Activated CD4-positive, alpha-beta memory T cell treated with anti-CD3 and anti-CD28 coated beads for 36 hours (primary cell): ENCODE measurements at places on chromosomes 1 and 21. TPM values are rescaled to one million over a fixed set of nuclear protein-coding genes. Genes with fewer than 3 reads are reported as not detected.
A peak's percentile ranks its signal among the peaks of the same experiment; 100 is the strongest.

GRCh38 chr1:26237230-26237966, 3.4 kb downstream of the CEP85 start:
- H3K4me3 ChIP-seq, result no peak overlapping the region
- peak overlapping the region; percentile 57 for H3K27ac ChIP-seq

- no peak overlapping the region for H3K27ac ChIP-seq
- H3K4me3 ChIP-seq, result peak overlapping the region; percentile 82
- no peaks in the 10 kb centered on the region for H3K27me3 ChIP-seq
- H3K36me3 ChIP-seq, result no peaks in the 10 kb centered on the region
- H3K4me1 ChIP-seq, result peaks cover 44% of the 10 kb centered on the region
Observed at GRCh38 chr1:27603309-27603680, 649 bp downstream of the AHDC1 start.

GRCh38 chr1:98988904-98989555, 15.6 kb downstream of the PLPPR5 start:
- no peak for DNase-seq
- H3K36me3 ChIP-seq, result no peaks in the 10 kb centered on the region
- no peaks in the 10 kb centered on the region for H3K27me3 ChIP-seq
- peaks cover 8% of the 10 kb centered on the region for H3K4me1 ChIP-seq

- no peak overlapping the region for H3K4me3 ChIP-seq
- peaks cover 18% of the 10 kb centered on the region for H3K36me3 ChIP-seq
- H3K27ac ChIP-seq, result no peak overlapping the region
Observed at GRCh38 chr1:211952299-211952698, 83.1 kb downstream of the INTS7 start.

- H3K36me3 ChIP-seq, result no peaks in the 10 kb centered on the region
- H3K27ac ChIP-seq, result no peak overlapping the region
- no peaks in the 10 kb centered on the region for H3K4me1 ChIP-seq
- H3K4me3 ChIP-seq, result no peak overlapping the region
- peaks cover 13% of the 10 kb centered on the region for H3K27me3 ChIP-seq
Observed at GRCh38 chr1:19974822-19975416, 4.5 kb downstream of the PLA2G2A start.

- no peak for DNase-seq
- H3K4me3 ChIP-seq, result no peak overlapping the region
- H3K4me1 ChIP-seq, result peaks cover 99% of the 10 kb centered on the region
- peak overlapping the region; percentile 85 for H3K27ac ChIP-seq
Observed at GRCh38 chr1:226688056-226688748, 50.9 kb downstream of the ITPKB start.

DNA sequence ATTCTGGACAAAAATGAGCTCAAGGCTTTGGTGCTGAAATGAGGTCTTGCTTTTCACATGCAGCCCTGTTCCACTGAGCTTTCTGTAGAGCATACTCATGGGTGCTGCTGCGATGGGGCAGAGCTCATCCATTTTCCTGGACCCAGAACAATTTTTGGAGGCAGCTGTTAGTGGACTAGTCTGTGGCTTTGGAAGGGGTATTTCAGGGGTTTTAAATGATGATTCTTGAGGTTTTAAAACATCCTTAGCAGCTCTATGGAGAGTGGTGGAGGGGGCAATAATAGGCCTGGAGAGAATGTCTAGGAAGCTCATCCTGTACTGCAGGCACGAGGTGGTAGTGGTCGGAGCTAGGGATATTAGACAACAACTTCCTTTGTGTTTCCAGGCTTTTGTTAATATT, 16.5 kb downstream of the NOS1AP start:
- DNase-seq, result no peak
- H3K4me3 ChIP-seq, result no peak overlapping the region
- no peaks in the 10 kb centered on the region for H3K4me1 ChIP-seq
- peaks cover 4% of the 10 kb centered on the region for H3K36me3 ChIP-seq
- H3K27me3 ChIP-seq, result peaks cover 14% of the 10 kb centered on the region
- H3K27ac ChIP-seq, result no peak overlapping the region

- H3K4me3 ChIP-seq, result peak overlapping the region; percentile 84
Observed at GRCh38 chr1:198936371-198937083, 297.7 kb downstream of the PTPRC start.

DNA sequence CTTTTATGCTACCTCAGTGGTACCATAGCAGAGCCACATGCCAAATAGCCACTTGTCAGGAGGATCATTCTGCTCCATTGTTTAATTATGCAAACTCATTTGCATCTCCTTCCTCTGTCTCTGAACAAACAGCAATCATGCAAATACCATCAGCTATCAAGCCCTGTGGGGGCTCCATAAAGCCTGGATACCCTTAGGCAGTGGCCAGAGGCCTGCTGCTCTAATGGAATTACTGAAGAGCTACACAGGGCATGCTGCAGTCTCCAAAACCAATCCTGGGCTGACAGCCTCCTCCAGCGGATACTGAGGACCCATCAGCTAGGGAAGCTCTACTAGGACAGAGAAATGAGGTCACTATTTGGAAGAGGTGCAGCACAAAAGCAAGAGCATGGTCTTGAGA, 376.3 kb downstream of the KCNH1 start:
- H3K4me3 ChIP-seq, result no peak overlapping the region
- no peak overlapping the region for H3K27ac ChIP-seq
- DNase-seq, result no peak
- H3K27me3 ChIP-seq, result peaks cover 9% of the 10 kb centered on the region

DNA sequence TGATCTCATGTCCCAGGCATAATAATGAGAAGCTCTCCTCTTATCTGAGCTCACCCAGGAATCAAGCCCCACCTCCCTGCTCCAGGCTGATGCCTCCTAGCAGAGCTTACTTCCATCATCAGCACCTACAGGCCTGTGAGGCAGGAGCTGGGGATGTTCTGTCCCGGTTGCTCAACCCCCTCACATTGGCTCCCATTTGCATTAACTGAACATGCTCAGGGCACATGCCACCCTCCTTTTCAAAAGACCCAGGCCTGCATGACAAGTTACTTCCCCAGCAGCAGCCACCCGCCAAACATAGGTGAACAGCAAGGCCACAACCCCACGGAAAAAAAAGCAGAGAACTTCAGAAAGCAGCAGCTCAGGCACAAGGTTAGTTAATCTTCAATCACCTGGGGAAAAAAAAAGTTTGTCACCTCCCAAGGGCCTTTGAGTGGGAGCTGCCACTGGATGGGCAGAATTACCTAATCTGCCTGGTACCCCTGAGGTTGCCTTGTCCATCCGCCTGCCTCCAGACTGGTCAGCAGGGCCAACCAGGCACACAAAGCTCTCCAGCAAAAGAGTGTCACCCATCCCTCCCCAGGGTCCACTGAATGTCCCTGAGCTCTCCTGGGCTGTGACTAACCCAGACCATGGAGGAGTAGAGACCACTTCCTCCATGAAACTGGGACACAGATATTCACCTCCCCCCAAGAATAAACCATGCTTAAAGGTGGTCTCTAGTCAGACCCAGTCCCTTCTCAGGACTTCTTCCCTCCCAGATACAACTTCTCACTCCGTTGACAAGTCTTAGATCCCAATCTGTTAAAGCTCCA, 4.4 kb downstream of the KCNN3 start:
- no peak overlapping the region for H3K27ac ChIP-seq
- H3K36me3 ChIP-seq, result no peaks in the 10 kb centered on the region
- peaks cover 42% of the 10 kb centered on the region for H3K4me1 ChIP-seq

GRCh38 chr1:34312359-34312758, 135.7 kb downstream of the C1orf94 start:
- H3K36me3 ChIP-seq, result no peaks in the 10 kb centered on the region
- DNase-seq, result no peak
- peaks cover 4% of the 10 kb centered on the region for H3K27me3 ChIP-seq
- H3K27ac ChIP-seq, result no peak overlapping the region
- no peaks in the 10 kb centered on the region for H3K4me1 ChIP-seq

DNA sequence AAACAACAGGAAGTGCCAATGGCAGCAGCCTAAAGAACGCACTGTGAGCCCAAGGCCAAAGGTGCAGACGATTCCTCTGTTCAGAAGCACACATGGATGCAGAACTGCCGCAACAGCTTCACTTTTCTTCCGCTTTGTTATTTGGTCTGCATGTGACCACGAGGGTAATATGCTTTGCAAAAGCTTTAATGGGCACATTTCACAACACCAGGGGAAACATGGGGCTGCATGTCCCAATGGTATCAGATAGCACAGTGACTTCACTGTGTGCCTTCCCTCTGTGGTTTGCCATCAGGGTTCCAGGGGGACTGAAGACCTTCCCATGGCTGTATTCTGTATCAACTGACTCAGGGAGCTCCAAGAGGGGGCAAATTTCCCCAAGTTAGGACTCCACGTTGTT, 28.3 kb downstream of the THAP3 start:
- H3K27ac ChIP-seq, result no peak overlapping the region
- no peaks in the 10 kb centered on the region for H3K4me1 ChIP-seq
- no peaks in the 10 kb centered on the region for H3K27me3 ChIP-seq
- DNase-seq, result no peak
- peaks cover 6% of the 10 kb centered on the region for H3K36me3 ChIP-seq

GRCh38 chr1:185292237-185292636, 24.8 kb downstream of the IVNS1ABP start:
- DNase-seq, result no peak
- no peaks in the 10 kb centered on the region for H3K4me1 ChIP-seq
- H3K36me3 ChIP-seq, result peaks cover 44% of the 10 kb centered on the region
- H3K4me3 ChIP-seq, result no peak overlapping the region
- no peaks in the 10 kb centered on the region for H3K27me3 ChIP-seq

GRCh38 chr1:57986432-57986831, 560.1 kb downstream of the OMA1 start:
- H3K4me3 ChIP-seq, result no peak overlapping the region
- DNase-seq, result no peak
- peaks cover 4% of the 10 kb centered on the region for H3K4me1 ChIP-seq

- no peak for DNase-seq
- H3K27me3 ChIP-seq, result no peaks in the 10 kb centered on the region
- no peaks in the 10 kb centered on the region for H3K4me1 ChIP-seq
- H3K27ac ChIP-seq, result no peak overlapping the region
- H3K4me3 ChIP-seq, result no peak overlapping the region
Observed at GRCh38 chr1:177891809-177892208, 78.0 kb downstream of the SEC16B start.

- no peak for DNase-seq
- H3K4me1 ChIP-seq, result peaks cover 36% of the 10 kb centered on the region
- H3K27ac ChIP-seq, result no peak overlapping the region
- H3K27me3 ChIP-seq, result no peaks in the 10 kb centered on the region
Observed at GRCh38 chr1:92910081-92910480, 51.2 kb downstream of the DIPK1A start.

DNA sequence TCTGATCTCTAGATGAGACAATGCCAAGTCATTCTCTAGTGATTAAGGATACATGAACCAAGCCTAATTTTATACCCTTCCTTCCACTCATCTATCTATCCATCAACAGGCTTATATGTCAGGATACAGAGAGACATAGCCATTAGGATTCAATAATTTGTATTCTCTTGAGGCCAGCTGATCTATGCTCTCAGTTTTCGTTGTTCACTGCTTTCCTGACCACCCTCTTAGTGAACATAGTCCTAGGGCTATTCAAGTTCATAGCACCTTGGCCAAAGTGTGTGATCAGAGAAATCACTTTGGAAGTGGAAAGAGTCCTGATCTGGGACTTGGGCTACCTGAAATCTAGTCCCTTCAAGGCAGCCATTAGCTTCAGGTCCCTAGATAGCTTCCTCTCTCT, 4.2 kb upstream of the KPRP start:
- H3K4me1 ChIP-seq, result no peaks in the 10 kb centered on the region
- no peak overlapping the region for H3K4me3 ChIP-seq
- no peaks in the 10 kb centered on the region for H3K36me3 ChIP-seq
- H3K27ac ChIP-seq, result no peak overlapping the region
- no peak for DNase-seq
- H3K27me3 ChIP-seq, result peaks cover 26% of the 10 kb centered on the region

DNA sequence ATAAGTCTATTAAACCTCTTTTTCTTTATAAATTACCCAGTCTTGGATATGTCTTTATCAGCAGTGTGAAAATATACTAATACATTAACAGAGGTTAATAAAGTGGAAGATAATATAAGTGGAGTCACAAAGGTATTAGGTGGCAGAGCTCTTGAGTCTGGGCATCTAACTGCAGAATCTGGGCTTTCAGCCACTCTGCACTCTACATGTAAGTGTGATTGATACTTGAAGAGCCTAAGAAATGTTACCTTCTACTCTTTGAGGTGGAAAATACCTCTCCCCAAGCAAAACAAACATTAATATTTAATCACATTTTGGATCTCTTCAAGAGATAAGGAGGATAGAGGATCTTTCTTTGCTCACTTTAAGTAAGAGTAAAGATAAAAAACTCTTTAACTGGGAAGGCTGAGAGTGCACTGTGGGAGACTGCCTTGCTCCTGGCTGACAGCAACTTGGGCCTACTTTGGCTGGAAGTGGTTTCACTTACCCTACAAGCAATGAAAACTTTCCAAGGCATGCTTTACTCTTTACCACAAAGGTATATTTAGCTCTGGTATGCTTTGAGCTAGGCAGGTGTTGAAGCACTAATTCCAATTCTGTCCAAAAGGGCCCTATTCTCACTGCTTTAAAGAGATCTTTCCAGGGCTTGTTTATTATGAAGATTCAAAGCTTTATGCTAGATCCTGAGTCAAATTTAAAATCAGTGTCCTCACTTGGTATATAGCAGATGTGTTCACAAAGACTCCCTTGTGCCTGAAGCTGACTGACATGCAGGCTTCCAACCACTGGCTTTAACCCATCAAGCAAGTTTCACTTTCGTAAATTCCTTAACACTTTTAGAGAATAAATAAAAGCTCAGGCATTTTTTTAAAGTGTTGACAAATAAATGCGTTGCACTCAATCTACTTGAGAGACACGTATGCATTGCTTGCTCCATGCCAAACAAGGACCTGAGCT, 245.3 kb upstream of the ZP4 start:
- H3K4me3 ChIP-seq, result no peak overlapping the region
- DNase-seq, result no peak
- H3K36me3 ChIP-seq, result no peaks in the 10 kb centered on the region
- H3K27ac ChIP-seq, result no peak overlapping the region

GRCh38 chr1:246142320-246142893, 364.7 kb downstream of the SMYD3 start:
- no peak overlapping the region for H3K27ac ChIP-seq
- H3K27me3 ChIP-seq, result no peaks in the 10 kb centered on the region
- DNase-seq, result no peak

DNA sequence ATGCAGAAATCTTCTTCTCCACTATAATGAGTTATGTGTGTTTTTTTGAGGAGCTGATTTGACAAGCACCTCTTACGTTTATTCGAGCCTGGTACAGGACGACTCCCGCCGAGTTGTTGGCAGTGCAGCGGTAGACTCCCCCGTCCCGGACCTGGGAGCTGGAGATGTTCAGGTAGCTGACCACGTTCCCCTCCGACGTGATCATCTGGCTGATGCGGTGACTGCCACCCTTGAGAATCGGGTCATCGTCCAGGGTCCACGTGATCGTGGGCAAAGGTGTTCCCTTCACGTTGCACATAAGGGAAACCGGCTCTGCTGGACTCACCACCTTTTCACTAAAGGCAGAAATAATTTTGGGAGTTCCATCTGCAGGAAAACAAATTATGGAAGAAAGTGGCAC, 471.8 kb downstream of the PCP4 start:
- H3K27me3 ChIP-seq, result no peaks in the 10 kb centered on the region
- H3K27ac ChIP-seq, result no peak overlapping the region
- no peak for DNase-seq
- H3K36me3 ChIP-seq, result no peaks in the 10 kb centered on the region
- H3K4me3 ChIP-seq, result no peak overlapping the region
- no peaks in the 10 kb centered on the region for H3K4me1 ChIP-seq

The ESPN gene
- total RNA-seq, result 0.83 TPM

The PTGER3 gene
- not detected for total RNA-seq

The TRIM67 gene
- total RNA-seq, result not detected

The MMEL1 gene
- 1.00 TPM for total RNA-seq

The AMY1C gene
- total RNA-seq, result not detected

The YOD1 gene
- total RNA-seq, result 6.3 TPM

The PRAMEF10 gene
- total RNA-seq, result not detected

The DCAF6 gene
- total RNA-seq, result 25.0 TPM

The SVBP gene
- 18.8 TPM for total RNA-seq

The NHLH1 gene
- total RNA-seq, result 0.45 TPM

The UMODL1 gene
- total RNA-seq, result not detected

The PTPRF gene
- 2.4 TPM for total RNA-seq

The APOBEC4 gene
- total RNA-seq, result not detected

The LIN28A gene
- not detected for total RNA-seq
